ENCODE measurements at places on chromosomes 13 and 19. TPM values are rescaled to one million over a fixed set of nuclear protein-coding genes. Genes with fewer than 3 reads are reported as not detected.

The CPAMD8 gene
- total RNA-seq = 3.9 TPM

The EIF3K gene
- total RNA-seq = 310 TPM

The CDX2 gene
- total RNA-seq = 0.62 TPM

The VAV1 gene
- total RNA-seq = 3.2 TPM

The IL17D gene
- 1.1 TPM for total RNA-seq

The URAD gene
- total RNA-seq = not detected

All from PC-3 (cell line).